Effector memory CD4-positive, alpha-beta T cell (primary cell): ENCODE measurements at places on chromosomes 16 and 17.

DNA sequence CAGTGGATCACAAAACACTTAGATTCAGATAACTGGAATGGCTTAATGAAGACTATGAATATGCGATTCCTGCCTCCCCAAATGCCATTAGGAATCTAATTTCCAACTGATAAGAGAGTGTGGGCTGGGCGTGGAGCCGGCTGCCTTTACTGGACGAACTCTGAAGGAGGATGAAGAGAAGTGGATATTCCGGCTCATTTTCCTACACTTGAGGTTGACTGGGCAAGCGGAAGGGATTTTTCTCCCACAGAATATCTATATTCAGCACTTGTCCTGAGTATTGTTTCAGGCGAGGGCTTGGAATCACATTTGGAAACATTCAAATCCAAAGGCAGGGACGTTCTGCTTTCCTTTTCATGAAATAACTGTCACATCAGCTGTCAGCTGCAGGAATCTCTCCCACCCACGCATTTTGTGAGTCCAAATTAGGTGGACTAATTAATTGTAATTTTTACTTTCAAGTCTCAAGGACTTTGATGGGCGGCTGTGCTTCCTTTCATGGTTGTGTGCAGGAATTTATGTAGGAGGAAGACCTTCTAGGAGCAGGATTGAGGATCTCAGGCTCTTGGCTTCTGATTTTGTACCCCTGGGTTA, 138.5 kb downstream of the PITPNC1 start:
- no peak for DNase-seq

GRCh38 chr17:18185832-18186626, 2.4 kb downstream of the ALKBH5 start:
- no peak for DNase-seq

DNA sequence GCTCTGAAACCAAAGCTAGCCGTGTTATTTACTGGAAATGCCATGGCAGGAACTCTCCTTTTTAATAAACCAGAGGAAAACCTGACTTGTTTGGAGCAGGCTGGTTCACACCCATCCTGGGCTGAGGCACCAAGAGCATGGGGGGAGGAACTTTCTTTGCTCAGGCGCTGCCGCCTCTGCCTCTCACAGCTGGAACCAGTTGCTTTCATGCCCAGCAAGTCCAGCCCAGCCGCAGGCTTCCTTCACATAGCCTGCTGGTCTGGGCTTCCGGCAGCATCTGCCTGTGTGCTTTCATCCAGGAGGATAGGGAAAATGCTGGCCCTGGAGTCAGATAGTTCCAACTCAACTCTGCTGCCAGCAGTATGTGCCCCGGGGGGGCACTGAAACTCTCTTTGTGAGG, 88.1 kb upstream of the ASIC2 start:
- DNase-seq: no peak

- no peak for DNase-seq
These were observed 678 bp downstream of the EXOC7 start for GRCh38 chr17:76102944-76103273.

DNA sequence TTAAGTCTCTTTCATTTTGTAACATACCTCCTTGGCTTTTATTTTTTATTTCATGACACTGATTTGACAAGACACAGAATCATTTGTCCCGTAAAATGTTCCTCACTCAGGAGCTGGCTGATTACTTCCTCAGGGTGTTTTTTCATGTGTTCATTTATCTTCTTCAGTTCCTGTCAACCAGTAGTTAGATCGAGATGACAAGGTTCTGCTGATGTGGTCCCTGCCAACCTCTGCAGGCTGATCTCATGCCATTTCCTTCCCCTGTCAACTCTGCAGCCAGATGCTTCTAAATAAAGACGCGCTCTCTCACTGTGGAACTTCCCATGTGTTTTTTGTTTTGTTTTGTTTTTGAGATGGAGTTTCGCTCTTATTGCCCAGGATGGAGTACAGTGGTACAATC, 8.1 kb upstream of the CXCL16 start:
- no peak for DNase-seq

GRCh38 chr16:29663807-29664090, 702 bp downstream of the SPN start:
- no peak for DNase-seq
